ENCODE measurements at places on chromosomes 7 and 10. TPM values are rescaled to one million over a fixed set of nuclear protein-coding genes. Genes with fewer than 3 reads are reported as not detected.

Gene SORBS1
- total RNA-seq, result 0.75 TPM

Gene ZC3HAV1L
- total RNA-seq, result 9.5 TPM

Gene LIPF
- not detected for total RNA-seq

Gene SEMA3E
- 2.0 TPM for total RNA-seq

Gene CDHR3
- total RNA-seq, result 4.0 TPM

Gene AKR1D1
- not detected for total RNA-seq

Gene LIPN
- total RNA-seq, result not detected

Gene DMBT1
- total RNA-seq, result under 0.01 TPM

Gene CCL26
- total RNA-seq, result 1.7 TPM
